Stimulated activated CD4-positive, alpha-beta T cell treated with anti-CD3 and anti-CD28 coated beads, Interleukin-1b, Interleukin-23, amount 100 ng/mL, for 4 hours (primary cell): ENCODE measurements at places on chromosomes 13 and 19.
A peak's percentile ranks its signal among the peaks of the same experiment; 100 is the strongest.

DNA sequence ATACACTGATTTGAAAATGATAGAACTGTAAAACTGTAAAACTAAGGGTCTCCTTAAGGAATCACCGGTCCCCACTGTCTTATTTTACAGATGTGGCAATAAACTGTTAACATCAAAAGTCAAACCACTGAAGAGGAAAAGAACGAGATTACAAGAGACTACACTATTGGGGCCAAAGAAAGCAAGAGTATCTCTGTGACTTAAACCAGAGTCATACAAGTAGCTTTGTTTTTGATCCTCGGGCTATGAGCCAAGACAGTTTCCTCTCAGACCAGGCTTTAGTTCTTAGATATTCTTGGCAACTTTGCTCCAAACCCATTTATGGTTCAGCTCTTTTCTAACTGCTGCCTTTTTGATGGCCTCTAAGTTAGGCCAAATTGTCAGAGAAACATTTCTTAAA, 113.8 kb downstream of the TBC1D4 start:
- DNase-seq: no peak

- no peak for DNase-seq
These were observed 77.8 kb downstream of the TSHZ3 start for GRCh38 chr19:31271306-31271911.

- no peak for DNase-seq
These were observed 22.4 kb upstream of the USE1 start for GRCh38 chr19:17192751-17193150.

DNA sequence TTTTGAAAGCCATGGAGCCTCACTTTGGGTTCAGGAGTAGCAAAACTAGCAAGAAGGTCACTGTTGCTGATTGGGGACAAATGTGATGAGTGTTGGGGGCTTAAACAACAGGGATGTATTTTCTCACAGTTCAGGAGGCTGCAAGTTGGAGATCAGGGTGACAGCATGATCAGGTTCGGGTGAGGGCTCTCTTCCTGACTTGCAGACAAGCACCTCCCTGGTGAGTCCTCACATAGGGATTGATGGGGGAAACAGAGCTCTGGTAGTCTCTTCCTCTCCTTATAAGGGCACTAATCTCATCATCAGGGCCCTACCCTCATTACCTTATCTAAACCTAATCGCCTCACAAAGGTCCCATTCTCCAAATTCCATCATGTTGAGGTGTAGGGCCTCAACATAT, 179.2 kb downstream of the TSHZ3 start:
- no peak for DNase-seq

- no peak for DNase-seq
These were observed 154.0 kb downstream of the NALCN start for GRCh38 chr13:101262306-101262705.

DNA sequence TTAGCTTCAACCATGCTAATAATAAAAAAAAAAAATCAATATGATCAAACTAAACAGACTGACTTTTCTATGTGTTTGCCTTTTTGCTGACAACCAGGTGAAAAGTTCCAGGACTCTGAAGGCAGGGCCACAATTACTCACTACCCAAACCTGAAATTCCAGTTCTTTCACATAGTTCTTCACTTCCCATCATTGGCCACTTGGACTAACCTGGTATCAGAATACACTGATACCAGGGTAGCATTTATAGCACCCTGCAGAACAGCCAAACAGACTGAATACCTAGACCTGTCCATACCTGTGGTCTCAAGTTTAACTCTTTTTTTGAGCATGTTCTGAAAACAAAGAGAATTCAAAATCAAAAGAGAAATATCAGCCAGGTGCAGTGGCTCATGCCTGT, 25.1 kb downstream of the ELF1 start:
- DNase-seq: no peak

DNA sequence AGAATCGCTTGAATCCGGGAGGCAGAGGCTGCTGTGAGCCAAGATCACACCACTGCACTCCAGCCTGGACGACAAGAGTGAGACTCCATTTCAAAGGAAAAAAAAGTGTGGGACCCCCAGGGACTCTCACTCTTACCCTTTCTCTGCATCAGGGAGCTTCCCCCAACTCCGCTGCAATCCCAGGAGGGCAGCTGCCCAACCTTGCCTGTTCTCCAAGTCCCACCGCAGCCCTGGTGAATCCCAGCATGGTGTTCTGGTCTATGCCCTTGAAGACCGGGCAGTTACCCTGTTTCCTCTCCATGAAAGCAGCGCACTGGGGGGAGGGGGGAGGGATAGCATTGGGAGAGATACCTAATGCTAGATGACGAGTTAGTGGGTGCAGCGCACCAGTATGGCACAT, 35.7 kb upstream of the DPRX start:
- DNase-seq: no peak

DNA sequence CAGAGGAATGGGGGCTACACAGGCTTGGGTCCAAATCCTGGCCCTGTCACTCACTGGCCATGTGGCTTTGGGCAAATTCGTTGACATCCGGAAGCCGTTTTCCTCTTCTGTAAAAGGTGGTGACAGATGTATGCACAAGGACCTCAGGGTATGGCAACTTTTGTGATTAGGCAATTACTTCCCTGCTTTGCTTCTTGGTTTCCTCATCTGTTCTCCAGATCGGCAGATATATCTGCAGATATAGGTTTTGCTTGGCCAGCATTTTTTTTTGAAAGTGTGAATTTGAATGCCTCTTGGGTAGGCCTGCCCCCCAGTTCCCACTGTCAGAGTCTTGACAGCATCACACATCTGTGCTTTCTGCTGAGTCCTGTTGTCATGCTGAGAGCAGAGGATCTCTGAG, 17.7 kb downstream of the TMEM272 start:
- DNase-seq: no peak

DNA sequence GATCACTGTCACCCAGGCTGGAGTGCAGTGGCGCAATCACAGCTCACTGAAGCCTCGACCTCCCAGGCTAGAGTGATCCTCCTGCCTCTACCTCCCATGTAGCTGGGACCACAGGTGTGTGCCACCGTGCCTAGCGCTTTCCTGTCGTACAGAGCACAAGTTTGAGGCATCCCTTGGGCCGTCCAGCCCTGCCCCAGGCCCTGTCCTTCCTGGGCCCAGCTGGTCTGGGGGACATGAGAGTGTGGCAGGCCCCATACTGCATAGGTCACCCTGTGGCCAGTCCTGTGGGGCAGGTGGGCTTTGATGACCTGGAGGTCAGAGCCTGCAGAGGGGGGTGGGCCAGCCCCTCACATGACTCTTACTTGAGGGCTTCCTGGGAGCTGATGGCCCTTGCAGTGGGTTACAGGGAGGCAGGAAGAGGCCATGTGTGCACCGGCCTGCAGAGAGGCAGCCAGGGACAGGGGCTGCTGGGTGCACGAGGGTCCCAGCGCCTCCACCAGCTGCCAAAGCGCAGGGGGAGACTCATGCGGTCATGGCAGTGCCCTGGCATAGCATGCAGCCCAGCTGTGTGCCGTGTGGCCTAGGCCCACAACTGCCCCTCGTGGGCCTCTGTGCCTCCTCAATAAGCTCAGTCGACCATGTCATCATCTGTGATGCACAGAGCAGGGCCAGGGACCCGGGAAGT, 61.4 kb downstream of the KDM4B start:
- no peak for DNase-seq

DNA sequence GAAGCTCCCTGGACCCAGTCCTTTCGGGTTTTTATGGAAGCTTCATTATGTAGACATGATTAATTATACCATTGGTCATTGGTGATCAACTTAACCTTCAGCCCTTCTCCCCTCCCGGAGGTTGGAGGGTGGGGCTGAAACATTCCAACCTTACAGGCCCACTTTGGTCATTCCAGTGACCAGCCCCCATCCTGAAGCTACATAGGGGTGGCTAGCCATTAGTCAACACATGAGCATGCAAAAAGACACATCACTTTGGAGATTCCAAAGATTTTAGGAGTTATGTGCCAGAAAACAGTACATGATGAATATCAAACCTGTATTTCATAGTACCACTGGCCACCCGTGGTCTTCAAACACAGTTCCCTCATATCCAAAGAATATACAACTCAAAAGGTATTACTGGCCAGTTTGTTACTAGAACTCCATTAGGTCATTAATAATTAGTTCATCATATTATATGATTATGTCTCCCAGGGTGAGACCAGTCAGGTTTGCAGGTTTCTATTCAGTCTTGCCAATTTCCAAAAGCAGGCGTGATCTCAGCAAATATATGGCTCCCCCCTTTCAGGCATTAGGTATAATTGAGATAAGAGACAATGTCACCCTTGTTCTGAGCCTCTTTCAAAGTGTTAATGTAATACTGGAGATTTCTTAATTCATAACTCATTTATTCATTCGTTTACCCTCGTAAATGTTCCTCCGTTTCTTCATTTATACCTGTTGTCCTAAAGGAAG, 11.1 kb downstream of the PPP5C start:
- no peak for DNase-seq

- DNase-seq: peak; percentile 2
These were observed 102.6 kb upstream of the MYCBP2 start for GRCh38 chr13:77429320-77430142.

DNA sequence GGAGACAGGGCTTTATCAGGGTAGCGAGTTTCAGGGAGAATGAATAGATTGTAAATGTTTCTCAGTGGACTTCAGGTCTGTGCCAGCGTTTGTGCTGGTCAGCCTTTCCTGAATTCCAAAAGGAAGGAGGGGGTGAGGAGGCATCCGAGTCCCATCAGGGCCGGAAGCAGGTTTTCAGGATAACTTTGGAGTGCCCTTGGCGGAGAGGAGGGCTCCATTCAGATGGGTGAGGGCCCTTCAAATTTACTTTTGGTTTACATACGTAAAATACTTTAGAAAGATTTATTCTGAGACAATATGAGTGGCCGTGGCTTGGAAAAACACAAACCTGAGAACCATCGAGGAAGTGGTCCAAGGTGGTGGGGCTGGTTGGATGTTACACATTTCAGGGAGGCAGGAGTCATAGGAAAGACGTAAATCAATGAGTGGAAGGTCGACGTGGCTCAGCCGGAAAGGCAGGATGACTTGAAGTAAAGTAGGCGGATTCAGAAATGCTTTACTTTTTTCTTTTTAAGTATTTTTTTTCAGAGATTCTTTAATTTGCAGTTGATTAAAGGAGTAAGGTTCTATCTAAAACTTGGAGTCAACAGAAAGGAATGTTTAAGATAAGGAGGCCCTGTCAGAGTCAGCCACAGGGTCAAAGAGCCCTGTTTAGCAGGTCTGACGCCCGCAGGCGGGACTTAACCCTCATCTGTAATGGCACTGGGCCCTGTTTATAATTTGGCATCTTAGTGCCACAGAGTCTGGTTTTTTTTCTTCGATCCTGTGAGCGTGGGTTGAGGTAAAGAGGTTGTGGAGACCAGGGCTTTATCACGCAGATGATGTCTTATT, 32.8 kb downstream of the ATP11A start:
- DNase-seq: no peak

DNA sequence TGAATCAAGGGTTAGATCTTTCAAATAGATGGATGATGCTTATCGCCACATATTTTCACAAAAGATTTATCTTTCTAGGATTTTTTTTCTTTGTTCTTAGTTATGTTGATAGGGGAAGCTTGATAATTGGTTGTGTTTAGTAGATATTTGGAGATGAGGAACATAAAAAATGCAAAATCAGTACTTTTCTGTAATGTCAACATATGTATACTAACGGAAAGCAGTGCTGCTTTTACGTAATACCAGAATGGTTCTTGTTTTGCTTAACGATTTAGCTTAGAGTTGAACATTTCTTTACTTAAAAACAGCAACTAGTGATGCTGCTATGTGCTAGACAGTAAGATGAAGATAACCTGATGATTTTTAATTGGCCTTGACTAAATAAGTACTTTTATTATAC, 3.0 kb downstream of the ZMYM2 start:
- no peak for DNase-seq

- DNase-seq: no peak
These were observed 5.3 kb upstream of the GPR4 start for GRCh38 chr19:45607071-45608029.

- no peak for DNase-seq
These were observed 19.8 kb downstream of the EPS8L1 start for GRCh38 chr19:55095260-55096060.

- DNase-seq: no peak
These were observed 4.8 kb upstream of the GJA3 start for GRCh38 chr13:20165417-20166257.

GRCh38 chr13:110187641-110188161, 119.3 kb downstream of the COL4A1 start:
- no peak for DNase-seq

DNA sequence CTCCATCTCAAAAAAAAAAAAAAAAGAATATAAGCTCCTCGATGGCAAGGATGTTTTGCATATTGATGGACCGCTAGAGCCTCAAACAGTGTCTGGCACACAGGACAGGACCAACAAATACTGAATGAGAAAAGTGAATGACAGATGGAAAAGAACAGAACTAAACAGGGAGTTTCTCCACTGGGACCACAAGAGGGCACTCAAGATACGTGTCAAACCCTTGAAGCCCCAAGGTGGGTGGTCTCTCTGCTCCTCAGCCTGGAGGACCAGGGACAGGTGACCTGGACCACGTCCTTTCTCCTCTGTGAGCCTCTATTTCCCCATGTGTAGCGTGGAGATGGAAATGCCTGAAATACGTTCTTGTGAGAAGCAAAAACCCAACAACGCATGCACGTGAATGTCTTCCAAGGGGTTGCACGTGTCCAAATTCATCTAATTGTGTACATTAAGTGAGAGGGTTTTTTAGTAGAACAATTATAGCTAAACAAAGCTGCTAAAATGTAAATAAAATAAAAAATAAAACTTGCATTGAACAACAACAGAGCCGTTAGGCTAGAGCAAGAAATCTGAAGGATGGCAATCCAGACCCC, 5.7 kb upstream of the CDC42EP5 start:
- DNase-seq: no peak

DNA sequence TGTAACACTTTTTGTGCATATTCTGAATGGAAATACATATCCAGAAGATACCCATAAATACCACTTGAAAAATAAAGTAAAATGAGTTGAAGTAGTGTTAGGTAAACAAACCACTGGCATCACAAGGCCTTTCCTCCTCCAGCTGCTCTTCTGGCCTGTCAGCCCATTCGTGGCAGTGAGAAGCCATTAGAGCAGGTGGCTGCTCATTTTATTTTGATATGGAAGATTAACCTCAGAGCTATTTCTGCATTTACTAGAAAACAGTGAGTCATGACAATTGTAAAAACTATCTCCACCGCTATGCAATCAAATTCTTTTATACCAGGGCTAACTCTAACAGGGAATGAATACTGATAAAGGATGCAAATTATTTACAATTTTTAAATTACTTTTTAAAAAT, 2898.1 kb downstream of the PCDH9 start:
- no peak for DNase-seq

GRCh38 chr13:36082396-36082795, 48.8 kb downstream of the DCLK1 start:
- DNase-seq: no peak

DNA sequence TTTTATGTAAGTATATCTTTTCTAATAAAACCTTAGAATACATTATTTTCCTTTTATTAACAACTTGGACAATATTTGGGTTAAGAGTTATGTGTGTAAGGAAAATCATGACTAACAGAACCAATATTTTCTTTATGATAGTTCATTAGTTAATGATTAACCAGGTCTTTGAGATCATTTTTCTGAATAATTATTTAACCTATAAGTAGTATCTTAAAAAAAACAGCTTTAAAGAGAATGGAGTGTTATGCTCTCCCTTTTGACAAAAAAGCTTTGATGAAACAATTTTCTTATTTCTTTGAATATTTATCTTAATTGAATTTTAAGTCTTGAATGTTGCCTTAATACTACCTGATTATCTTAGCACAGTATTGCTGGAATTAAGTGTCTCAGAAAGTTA, 3.8 kb downstream of the SLAIN1 start:
- DNase-seq: no peak
